ENCODE measurements at places on chromosomes 3 and 15.

- H3K4me3 ChIP-seq, result peak overlapping the region; percentile 64
- DNase-seq, result peak; percentile 94
- H3K36me3 ChIP-seq, result peaks cover 16% of the 10 kb centered on the region
- no peaks in the 10 kb centered on the region for H3K27me3 ChIP-seq
- peaks cover 15% of the 10 kb centered on the region for H3K4me1 ChIP-seq
These were observed 759 bp downstream of the WDR6 start for GRCh38 chr3:49007771-49008528.

DNA sequence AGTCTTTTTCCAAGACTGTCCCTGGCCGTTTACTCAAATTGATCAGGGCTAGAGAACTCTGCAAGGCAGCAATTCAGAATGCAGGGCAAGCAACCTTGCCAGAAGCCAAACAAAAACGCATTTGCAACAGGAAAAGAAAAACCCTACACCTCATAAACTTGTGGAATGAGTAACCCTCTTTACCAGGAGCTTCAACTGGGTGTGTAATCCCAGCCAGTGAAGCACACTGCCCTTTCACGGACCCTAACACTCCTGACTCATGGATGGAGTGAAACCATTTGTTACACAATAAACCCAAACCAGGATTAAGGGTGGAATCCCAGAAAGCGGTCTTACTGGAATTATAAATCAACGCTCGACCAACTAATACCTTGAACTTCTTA lies 14.8 kb upstream of the LDHAL6B start:
- DNase-seq, result no peak
- H3K4me1 ChIP-seq, result no peaks in the 10 kb centered on the region
- no peaks in the 10 kb centered on the region for H3K27me3 ChIP-seq

- no peak for DNase-seq
- H3K4me3 ChIP-seq, result no peak overlapping the region
- H3K36me3 ChIP-seq, result no peaks in the 10 kb centered on the region
- no peak overlapping the region for H3K27ac ChIP-seq
- no peaks in the 10 kb centered on the region for H3K4me1 ChIP-seq
- H3K27me3 ChIP-seq, result no peaks in the 10 kb centered on the region
These were observed 47.0 kb upstream of the FSTL1 start for GRCh38 chr3:120497818-120498217.

- no peaks in the 10 kb centered on the region for H3K27me3 ChIP-seq
- no peaks in the 10 kb centered on the region for H3K4me1 ChIP-seq
- no peak overlapping the region for H3K27ac ChIP-seq
- no peak overlapping the region for H3K4me3 ChIP-seq
These were observed 353.9 kb upstream of the KCNMB2 start for GRCh38 chr3:178182337-178182779.

- DNase-seq, result no peak
- no peaks in the 10 kb centered on the region for H3K36me3 ChIP-seq
- H3K27ac ChIP-seq, result no peak overlapping the region
- no peak overlapping the region for H3K4me3 ChIP-seq
- no peaks in the 10 kb centered on the region for H3K4me1 ChIP-seq
These were observed 2.3 kb downstream of the IL5RA start for GRCh38 chr3:3107858-3108257.

DNA sequence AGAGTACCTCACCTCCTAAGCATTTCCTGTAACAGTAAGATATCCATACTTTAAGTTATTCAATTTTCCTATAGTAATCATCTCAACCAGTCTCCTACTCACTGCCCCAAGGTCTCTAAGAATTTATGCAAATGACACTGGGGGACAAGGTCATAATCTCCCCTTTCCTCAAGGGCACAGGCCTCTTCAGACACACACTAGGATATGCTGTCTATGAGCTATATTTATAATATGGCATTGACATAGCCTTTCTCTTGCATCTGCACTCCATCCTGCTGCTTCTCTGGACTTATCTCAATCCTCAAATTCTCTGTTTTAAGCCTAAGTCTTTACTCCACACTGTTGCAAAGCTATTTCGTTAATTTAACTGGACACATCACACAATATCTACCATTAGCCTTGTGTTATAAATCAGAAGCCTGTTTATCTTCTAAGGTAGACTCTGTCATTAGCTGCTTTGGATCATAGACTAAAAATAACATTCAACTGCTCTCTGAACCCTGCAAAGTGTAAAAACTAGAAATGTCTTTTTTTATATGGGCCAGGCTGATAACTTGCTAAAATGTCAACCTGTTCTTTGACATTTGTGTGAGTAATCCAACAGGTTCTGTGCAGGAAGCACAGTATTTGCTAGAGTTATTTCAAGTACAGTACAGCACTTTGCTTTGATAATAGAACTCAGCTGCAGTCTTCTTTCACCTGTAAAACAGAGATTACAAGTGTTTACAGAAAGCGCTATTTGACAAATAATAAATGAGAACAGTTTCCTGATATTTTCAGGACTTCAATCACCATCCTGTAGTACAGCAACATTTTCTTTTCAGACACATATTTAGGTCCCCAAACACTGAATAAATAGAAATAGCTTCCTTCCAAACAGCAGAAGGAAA lies 17.8 kb upstream of the SEC62 start:
- DNase-seq, result no peak
- H3K27ac ChIP-seq, result no peak overlapping the region
- no peaks in the 10 kb centered on the region for H3K36me3 ChIP-seq
- no peaks in the 10 kb centered on the region for H3K27me3 ChIP-seq

DNA sequence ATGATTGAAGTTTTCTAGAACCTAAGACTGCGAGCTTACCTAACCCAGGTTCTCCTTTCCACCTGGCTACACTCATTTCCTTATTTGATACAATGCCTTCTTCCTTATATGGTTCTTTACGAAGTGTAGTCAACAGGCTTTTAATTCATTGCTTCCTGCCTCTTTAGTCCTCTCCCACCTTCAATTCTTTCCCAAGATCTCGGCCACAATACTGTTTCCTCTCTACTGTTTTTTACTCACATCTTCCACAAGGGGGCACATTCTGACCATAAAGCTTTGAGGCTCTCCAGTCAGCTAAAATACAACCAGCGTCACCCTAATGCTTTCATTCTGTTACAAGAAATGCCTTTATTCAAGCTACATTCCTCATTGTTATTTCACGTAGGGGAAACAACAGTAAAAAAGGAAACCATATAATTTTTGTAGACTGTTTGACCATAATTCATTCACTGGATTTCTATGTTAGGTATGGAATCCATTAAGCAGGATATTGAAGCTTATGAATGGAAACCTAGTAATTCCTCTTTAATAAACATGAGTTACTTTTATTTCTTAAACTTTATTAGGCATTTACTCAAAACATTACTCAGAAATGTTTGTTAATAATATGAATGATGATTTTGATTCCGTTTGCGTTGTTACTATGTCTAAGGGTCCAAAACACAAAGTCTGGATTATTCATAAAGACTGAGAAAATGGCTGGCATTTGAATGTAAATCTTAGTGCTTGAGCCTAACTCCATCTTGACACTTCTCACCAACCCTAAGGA lies 29.5 kb upstream of the VEPH1 start:
- H3K4me1 ChIP-seq, result no peaks in the 10 kb centered on the region
- H3K27ac ChIP-seq, result no peak overlapping the region
- no peaks in the 10 kb centered on the region for H3K36me3 ChIP-seq
- H3K27me3 ChIP-seq, result no peaks in the 10 kb centered on the region
- H3K4me3 ChIP-seq, result no peak overlapping the region
- no peak for DNase-seq

- H3K27me3 ChIP-seq, result no peaks in the 10 kb centered on the region
- peaks cover 10% of the 10 kb centered on the region for H3K4me1 ChIP-seq
- DNase-seq, result no peak
- no peak overlapping the region for H3K27ac ChIP-seq
- peaks cover 1% of the 10 kb centered on the region for H3K36me3 ChIP-seq
- H3K4me3 ChIP-seq, result no peak overlapping the region
These were observed 74.6 kb downstream of the CCK start for GRCh38 chr3:42191443-42191747.

DNA sequence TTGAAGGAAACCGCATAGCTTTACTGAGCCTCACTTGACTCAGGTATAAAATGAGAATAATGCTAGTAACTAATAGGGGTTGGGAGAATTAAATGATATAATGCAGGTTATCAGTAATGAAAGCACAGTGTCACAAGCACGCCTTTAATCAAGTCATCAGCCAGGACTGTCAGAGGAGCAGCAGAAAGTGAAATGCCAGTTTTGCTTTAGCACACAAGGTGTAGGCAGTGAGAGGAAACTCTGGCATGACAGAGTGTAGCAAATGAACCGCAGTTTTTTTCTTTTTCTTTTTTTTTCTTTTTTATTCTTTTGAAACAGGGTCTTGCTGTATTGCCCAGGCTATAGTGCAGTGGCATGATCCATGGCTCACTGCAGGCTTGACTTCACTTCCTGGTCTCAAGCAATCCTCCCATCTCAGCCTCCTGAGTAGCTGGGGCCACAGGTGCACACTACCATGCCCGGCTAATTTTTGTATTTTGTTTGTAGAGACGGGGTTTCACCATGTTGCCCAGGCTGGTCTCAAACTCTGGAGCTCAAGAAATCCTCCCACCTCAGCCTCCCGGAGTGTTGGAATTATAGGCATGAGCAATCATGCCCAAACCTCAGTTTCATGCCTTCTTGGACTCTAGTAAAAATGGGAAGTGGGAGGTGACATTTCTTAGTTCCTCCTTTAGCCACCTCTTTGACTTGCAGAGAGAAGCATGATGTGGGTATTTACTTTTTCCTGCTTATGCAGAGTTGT lies 9.7 kb upstream of the SCAANT1 start:
- H3K4me3 ChIP-seq, result no peak overlapping the region
- no peak for DNase-seq
- peaks cover 6% of the 10 kb centered on the region for H3K36me3 ChIP-seq
- peaks cover 18% of the 10 kb centered on the region for H3K4me1 ChIP-seq
- no peaks in the 10 kb centered on the region for H3K27me3 ChIP-seq
- H3K27ac ChIP-seq, result peak overlapping the region; percentile 90

- H3K36me3 ChIP-seq, result no peaks in the 10 kb centered on the region
- DNase-seq, result no peak
- no peak overlapping the region for H3K4me3 ChIP-seq
- H3K4me1 ChIP-seq, result no peaks in the 10 kb centered on the region
These were observed 53.3 kb downstream of the GJD2 start for GRCh38 chr15:34701536-34701935.

- H3K27me3 ChIP-seq, result peaks cover 4% of the 10 kb centered on the region
- H3K4me3 ChIP-seq, result no peak overlapping the region
- no peaks in the 10 kb centered on the region for H3K4me1 ChIP-seq
- no peak for DNase-seq
- no peak overlapping the region for H3K27ac ChIP-seq
These were observed 13.0 kb upstream of the CACNA2D2 start for GRCh38 chr3:50516440-50516871.

DNA sequence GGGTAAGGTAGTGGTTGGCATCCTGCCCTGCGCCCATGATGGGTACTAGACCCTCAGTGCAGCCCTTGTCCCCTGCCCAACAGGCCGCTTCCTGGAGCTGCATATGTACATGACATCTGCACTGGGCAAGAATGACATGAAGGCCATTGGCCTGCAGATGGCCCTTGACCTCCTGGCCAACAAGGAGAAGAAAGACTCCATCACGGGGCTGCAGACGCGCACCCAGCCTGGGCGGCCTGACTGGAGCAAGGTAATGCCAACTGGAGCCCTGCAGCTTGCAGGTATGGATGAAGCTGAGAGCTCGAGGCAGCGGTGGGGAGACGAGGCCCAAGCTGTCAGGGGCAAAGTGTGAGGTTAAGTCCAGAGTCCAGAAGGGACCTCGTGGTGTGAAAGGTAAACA lies 40.8 kb downstream of the NOX5 start:
- H3K27me3 ChIP-seq, result no peaks in the 10 kb centered on the region
- no peak overlapping the region for H3K4me3 ChIP-seq
- peaks cover 12% of the 10 kb centered on the region for H3K4me1 ChIP-seq
- H3K27ac ChIP-seq, result no peak overlapping the region
- no peaks in the 10 kb centered on the region for H3K36me3 ChIP-seq

- H3K4me3 ChIP-seq, result no peak overlapping the region
- no peak for DNase-seq
- no peaks in the 10 kb centered on the region for H3K27me3 ChIP-seq
- no peaks in the 10 kb centered on the region for H3K36me3 ChIP-seq
- peaks cover 2% of the 10 kb centered on the region for H3K4me1 ChIP-seq
These were observed 23.6 kb upstream of the UACA start for GRCh38 chr15:70786996-70787395.

DNA sequence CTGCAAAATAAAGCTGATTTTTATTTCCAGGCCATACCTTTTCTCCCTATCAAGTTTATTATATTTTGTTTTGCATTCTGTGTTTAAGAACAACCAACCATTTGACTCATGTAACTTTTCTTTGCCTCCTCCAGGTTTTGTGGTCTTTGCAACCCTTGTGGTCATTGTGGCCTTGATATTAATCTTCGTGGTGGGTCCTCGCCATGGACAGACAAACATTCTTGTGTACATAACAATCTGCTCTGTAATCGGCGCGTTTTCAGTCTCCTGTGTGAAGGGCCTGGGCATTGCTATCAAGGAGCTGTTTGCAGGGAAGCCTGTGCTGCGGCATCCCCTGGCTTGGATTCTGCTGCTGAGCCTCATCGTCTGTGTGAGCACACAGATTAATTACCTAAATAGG lies 27.6 kb downstream of the NIPA2 start:
- H3K36me3 ChIP-seq, result peaks cover 14% of the 10 kb centered on the region
- DNase-seq, result no peak
- no peaks in the 10 kb centered on the region for H3K4me1 ChIP-seq
- H3K27me3 ChIP-seq, result no peaks in the 10 kb centered on the region
- H3K4me3 ChIP-seq, result no peak overlapping the region
- H3K27ac ChIP-seq, result no peak overlapping the region

- H3K27me3 ChIP-seq, result no peaks in the 10 kb centered on the region
- no peaks in the 10 kb centered on the region for H3K4me1 ChIP-seq
- DNase-seq, result no peak
- H3K27ac ChIP-seq, result no peak overlapping the region
- no peaks in the 10 kb centered on the region for H3K36me3 ChIP-seq
These were observed 252.4 kb upstream of the UBE2E1 start for GRCh38 chr3:23553353-23553752.

- no peak overlapping the region for H3K27ac ChIP-seq
- peaks cover 5% of the 10 kb centered on the region for H3K4me1 ChIP-seq
- H3K27me3 ChIP-seq, result no peaks in the 10 kb centered on the region
- no peaks in the 10 kb centered on the region for H3K36me3 ChIP-seq
- DNase-seq, result no peak
These were observed 10.1 kb downstream of the MCM2 start for GRCh38 chr3:127608362-127608718.
